Type B pancreatic cell (in vitro differentiated cells): ENCODE measurements at places on chromosomes 5 and 9.

DNA sequence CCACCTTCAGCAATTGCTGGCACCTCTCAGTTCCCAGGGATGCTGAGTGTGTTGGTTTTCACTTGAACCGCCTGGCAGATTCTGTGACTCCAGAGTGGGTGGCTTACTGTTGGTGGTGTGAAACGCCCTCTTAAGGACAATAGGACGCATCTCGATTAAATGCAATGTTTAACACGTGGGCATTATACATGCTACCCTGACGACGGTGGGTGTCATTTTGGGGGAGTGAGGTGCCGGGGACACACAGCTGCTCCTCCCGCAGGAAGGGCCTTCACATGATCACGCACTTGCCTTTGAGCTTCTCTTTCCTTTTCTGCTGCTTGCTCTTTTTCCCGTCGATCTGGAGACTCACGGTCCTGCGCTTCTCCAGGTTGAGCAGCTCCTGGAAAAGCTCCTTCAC is 29.7 kb downstream of the DIRAS2 start:
- no peak for DNase-seq

DNA sequence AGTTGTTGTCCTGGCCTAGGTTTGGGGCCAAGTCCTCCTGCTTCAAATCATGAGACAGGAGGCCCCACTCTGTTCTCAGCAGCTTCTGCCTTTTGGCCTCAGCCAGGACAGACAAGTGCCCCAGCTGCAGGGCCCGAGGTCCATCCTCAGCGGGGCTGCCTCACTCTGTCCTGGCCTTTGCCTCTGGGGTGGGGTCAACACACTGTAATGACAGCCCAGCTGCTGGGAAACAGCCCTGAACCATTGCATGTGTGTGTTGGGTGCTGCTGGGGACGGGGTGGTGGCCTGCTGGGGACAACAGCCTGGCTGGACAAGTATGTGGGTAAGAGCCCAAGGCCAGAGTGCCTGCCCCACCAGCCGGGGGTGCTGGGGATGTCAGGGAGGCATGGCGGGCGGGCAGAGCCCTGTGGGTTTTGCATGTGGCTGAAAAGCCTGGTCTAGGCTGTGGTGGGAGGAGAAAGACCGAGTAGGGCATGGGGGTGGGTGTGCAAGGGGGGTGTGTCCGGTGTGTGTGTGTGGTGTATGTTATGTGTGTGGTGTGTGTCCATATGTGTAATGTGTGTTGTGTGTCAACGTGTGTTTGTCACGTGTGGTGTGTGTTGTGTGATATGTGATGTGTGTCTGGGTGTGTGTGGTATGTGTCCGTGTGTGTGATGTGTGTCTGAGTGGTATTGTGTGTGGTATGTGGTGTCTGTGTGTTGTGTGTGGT is 71.7 kb downstream of the KCNT1 start:
- DNase-seq, result no peak

DNA sequence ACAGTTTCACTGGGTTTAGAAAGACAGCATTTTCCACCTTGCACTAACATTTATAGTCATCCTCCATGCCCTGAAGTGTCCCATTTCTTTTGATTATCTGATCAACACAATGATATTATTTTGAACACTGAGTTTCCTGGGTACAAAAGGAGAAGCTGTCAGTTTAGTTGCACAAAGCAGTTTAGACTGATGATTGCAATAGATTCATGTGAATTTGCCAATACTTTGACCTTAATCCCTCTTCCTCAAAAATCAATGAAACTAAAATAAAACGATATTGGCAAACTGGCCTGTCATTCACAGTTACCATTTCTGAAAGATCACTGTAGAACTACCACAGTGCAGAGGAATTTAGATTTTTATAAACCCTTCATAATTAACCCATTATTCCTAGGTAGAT is 34.2 kb upstream of the RASGRF2 start:
- DNase-seq, result no peak

- no peak for DNase-seq
Measured at GRCh38 chr9:132578367-132578932, 4.0 kb upstream of the BARHL1 start.

DNA sequence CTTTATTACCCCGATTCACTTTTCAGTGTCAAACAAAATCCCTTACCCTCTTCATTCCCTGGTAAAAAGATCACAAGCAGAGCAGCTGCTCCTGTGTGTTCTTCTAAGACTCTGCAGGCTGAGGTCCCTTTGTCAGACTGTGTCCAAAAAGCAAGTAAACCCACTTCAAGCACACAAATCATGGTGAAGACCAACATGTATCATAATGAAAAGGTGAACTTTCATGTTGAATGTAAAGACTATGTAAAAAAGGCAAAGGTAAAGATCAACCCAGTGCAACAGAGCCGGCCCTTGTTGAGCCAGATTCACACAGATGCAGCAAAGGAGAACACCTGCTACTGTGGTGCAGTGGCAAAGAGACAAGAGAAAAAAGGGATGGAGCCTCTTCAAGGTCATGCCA is 34.5 kb downstream of the CREBRF start:
- DNase-seq, result no peak

GRCh38 chr5:55360190-55360589 is 52.4 kb downstream of the MTREX start:
- DNase-seq, result no peak

- DNase-seq, result no peak
Measured at GRCh38 chr5:40871177-40871576, 30.0 kb downstream of the CARD6 start.

DNA sequence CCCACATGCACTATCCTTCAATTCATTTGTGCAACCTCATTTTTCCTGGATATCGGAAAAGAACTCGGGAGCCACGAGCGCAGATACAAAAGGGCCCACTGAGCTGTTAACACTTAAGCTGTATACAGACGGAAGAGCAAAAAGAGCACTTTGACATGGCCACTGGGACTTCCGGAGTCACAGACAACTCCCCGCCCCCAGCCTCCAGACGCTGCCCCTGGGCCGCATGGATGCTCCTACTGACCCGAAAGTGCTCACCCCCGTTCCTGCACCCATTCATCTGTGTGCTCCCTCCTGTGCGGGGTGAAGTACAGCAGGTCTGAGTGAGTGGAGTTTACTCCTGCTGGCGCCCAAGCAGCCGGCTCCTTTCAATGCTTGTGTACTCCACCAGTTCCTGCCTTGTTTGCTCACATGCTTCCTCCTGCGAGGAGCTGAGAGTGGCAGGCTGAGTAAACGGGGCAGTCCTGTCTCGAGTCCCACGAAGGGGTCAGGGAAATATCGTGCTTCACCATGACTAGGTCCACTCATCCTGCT is 901.0 kb upstream of the CTNND2 start:
- DNase-seq, result no peak

- DNase-seq, result no peak
Measured at GRCh38 chr5:179878222-179879002, 19.8 kb upstream of the MRNIP start.

DNA sequence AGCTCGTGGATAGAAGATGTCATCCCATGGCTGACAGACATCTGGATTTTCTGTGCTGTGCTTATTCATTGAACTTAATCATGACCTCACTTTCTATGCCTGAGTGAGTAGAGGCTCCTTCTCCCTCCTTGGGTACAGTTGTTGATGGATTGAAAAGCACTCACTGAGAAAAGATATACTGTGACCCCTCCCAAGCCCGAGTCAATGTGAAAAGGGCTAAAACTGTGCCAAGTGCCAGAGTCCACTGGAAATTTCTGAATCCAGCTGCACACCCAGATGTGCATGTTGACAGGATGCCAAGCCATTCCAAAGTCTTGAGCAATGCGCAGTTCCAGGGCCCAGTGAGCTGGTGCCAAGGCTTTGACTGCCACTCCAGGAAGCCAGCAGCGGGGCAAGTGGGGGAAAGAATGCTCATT is 473.0 kb downstream of the NTRK2 start:
- DNase-seq, result no peak

GRCh38 chr5:156687514-156687913 is 162.6 kb upstream of the PPP1R2B start:
- DNase-seq, result no peak

- no peak for DNase-seq
Measured at GRCh38 chr9:109455391-109455790, 42.7 kb downstream of the PTPN3 start.

- DNase-seq, result no peak
Measured at GRCh38 chr9:101365181-101365580, 19.6 kb downstream of the BAAT start.
